AG04450 (cell line): ENCODE measurements at places on chromosomes 6 and 20.
A peak's percentile ranks its signal among the peaks of the same experiment; 100 is the strongest.

- DNase-seq: no peak
These were observed 182.0 kb upstream of the JAG1 start for GRCh38 chr20:10855778-10856177.

DNA sequence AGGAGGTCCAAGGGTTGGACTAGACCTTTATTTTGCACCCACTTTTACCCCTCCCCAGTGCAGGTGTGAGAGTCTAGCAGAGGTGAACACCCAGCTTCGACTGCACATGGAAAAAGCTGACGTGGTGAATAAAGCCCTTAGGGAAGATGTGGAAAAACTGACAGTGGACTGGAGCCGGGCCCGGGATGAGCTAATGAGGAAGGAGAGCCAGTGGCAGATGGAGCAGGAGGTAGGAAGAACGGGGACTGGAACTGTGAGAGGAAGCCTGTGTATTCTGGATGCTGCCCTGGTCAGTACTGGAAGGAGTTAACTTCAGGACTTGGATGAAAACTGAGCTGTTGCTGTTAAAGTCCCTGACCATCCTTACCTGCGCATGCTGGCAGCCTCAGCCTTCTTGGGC, 10.6 kb downstream of the CEP250 start:
- no peak for DNase-seq

DNA sequence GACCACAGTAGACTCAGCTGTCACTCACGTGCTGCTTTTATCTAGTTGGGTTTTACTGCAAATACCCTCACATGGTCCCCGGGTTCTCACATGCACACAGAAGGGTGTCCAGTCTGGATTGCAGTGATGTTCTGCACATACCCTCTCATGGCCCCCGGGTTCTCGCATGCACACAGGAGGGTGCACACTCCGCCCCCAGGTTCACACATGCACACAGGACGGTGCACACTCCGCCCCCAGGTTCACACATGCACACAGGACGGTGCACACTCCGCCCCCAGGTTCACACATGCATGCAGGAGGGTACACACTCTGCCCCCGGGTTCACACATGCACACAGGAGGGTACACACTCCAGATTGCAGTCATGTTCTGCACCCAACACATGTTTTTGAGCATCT, 224.3 kb downstream of the ERMARD start:
- no peak for DNase-seq

- peak; percentile 82 for DNase-seq
These were observed 224.9 kb upstream of the SMLR1 start for GRCh38 chr6:130602151-130602770.

GRCh38 chr6:166582258-166582657, 4.2 kb downstream of the RAMACL start:
- DNase-seq: no peak

- peak; percentile 81 for DNase-seq
These were observed 182.7 kb upstream of the SALL4 start for GRCh38 chr20:51985013-51985415.

DNA sequence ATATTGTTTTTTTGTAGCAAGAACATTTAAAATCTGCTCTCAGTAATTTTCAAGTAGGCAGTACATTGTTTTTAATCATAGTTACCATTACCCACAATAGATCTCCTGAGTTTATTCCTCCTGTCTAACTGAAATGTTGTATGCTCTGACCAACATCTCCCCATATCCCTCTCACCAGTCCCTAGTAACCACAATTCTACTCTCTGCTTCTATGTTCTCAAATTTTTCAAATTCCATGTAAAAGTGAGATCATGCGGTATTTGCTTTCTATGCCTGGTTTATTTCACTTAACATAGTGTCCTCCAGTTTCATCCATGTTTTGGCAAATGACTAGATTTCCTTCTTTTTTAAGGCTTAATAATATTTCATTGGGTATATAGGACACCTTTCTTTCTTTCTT, 300.5 kb downstream of the KCNQ5 start:
- no peak for DNase-seq

DNA sequence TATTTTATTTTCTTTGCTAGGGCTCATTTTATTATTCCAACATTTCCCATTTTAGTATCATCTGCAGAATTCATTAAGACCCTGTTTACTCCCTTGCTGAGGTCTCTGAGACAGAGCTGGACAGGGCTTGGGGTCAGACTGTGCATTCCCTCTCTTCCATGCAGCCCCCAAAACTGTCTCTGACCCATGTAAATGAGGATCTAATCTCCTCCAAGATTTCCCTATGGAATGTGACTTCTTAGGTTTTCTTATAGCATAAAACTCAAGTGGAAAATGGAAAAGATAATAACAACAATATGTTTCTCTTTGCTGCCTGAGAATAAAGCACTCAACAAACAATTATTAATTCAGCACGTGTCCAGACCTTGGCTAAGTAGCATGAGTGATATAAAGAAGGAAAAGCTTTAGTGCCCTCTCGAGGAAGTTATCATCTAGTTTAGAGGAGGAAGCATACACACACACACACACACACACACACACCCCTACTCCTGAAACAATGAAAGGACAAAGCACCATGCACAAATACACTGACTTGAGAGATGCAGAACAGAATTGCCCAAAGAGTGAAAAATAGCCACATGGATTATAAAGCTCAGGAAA, 815.5 kb downstream of the BCKDHB start:
- DNase-seq: no peak

DNA sequence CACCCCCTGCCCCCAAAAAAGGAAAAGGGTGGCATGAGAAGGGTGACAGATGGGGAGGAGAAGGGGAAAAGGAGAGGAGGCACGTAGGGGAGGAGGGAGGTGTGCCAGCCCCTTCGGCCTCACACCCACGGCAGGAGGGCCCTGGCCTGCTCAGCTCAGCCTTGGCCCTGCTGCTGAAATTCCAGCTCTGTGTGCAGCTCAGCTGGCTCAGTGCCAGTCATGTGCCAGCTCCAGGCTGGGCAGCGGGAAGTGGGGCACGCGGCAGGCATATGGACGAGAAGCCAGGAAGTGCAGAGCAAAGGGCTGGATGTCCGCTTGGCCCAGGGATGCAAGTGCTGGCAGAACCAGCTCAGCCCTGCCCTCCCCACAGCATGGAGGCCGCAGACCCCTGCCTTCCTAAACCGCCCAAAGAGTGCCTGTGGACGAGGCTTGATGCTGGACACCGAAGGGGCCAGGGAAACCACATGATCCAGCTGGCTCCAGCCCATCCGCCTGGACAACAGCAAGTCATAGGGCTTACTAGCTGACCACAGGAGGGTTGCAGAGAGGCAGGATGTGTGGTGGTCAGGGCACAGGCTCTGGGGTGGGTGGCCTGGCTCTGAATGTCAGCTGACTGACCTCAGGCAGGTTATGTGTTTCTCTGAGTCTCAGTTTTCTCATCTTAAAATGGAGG, 60.2 kb downstream of the NOL4L start:
- no peak for DNase-seq

DNA sequence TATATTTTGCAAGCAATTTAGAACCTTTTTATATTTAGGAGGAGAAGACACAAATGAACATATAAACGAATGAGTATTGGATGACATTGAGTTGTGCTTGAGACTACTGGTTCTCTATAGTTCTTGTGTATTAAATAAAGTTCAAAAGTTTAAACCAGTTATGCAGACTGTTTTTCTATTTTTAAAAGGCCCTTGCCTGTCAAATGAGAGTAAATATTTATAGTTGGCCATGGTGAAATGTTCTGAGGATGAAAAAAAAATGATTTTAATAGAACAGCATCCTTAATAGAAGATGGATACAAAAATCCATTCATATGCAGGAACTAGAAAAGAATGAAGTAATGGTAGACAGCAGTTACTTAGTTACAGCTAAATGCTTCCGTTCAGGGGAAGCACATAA, 63.5 kb upstream of the COL10A1 start:
- DNase-seq: no peak

- DNase-seq: peak; percentile 24
These were observed 39.1 kb downstream of the TMX4 start for GRCh38 chr20:7980332-7981046.

GRCh38 chr6:16950302-16950701, 151.5 kb upstream of the STMND1 start:
- DNase-seq: no peak

DNA sequence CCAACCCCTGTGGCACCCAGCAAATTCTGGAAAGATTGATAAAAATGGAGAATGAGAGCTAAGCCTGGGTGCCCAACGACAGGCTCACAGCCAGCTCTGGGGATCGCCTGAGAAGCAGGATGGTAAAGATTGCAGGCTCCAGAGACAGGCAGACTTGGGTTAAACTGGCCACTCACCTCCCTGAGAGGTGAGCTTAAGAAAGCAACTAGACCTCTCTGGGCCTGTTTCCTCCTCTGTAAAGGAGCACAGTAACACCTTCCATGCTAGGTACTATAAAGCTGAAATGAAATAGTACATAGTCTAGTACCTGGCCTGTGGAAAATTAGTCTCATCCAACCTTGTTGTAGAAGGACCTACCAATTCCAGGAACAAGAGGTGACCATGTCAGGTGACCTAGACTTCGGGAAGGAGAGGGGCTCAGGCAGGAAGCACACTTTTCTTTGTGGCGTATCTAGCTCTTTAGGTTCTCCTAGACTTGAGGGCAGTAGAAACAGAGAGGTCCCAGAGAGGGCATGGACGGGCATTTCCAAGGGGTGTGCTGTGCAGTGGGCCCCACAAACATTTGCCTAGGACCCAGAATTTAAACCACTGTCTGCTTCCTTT, 142.8 kb upstream of the MYLIP start:
- no peak for DNase-seq

DNA sequence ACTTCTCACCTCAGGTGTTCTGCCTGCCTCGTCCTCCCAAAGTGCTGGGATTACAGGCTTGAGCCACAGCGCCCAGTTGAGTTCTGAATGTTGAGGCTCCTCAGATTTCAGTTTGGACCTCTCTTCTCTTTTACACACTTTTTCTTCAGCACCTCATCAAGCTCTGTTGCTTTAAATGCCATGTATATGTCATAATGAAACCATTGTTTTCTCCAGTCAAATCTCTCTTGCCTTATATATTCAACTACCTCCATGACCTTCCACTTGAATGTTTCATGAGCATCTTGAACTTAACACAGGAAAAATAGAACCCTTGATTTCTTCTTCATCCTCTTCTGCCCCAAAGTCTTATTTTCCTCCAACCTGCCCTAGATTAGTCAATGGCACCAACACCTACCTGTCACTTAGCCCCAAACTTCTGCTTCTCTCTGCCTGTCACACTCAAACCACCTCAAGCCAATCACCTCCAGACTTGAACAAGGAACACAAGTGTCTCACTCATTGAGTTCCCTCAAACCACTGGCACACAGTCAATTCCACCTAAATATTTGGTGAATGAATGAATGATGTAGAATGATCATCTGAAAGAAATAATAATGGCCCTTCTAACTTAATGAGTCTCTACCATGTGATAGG, 161.0 kb upstream of the SGK1 start:
- DNase-seq: no peak

DNA sequence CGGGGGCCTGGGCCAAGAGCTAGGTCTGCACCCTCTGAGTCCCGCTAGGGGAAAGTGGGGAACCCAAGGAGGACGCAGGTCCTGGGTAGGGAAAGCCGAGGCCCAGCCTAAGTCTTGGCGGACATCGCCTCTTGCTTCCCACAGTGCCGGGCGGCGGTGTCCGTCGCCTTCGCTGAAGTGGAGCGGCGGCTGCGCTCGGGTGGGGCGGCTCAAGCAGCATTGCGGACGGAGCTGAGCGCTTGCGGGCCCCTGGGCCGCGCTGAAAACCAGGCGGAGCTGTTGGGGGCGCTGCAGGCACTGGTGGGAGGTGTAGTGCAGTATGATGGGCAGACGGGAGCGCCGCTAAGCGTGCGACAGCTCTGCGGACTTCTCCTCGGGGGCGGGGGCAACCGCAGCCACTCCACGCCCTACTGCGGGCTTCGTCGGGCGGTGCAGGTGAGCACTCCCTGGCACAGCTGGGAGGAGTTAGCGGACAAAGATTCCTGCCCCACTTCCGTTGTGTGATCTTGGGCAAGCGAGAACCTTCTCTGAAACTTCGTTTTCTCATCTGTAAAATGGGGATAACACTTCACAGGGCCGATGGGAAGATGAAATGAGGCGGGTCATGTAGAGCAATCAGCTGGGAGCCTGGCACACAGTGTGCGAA, 4.2 kb downstream of the PRSS16 start:
- no peak for DNase-seq

DNA sequence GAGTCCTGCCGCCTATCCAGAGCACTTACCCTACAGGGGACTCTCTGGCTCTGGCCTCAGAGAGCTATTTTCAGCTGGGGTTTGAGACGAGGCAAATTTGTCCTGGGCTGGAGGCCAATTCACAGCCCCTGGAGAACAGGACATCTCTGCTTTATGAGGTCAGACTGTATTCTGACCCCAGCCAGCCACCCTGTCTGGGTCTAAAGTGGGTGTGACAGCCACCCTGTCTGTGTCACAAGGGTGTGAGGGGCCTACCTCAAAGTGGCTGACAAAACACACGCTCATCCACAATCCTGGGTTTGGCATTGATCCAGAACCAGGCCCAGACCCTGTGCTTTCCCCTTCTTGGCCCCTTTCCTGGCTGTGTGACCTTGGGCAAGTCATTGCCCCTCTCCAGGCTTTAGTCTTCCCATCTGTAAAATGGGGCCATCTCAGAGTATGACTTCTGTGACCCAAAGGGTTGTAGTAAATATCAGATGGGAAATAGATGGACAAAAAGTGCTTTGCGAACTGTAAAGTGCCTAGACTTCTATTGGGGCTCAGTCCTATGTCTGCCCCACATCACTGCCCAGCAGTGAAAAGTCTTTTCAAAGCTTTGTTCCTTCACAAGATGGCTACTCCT, 44.1 kb upstream of the TGM2 start:
- no peak for DNase-seq

- no peak for DNase-seq
These were observed 44.2 kb downstream of the AKAP12 start for GRCh38 chr6:151284012-151284411.

DNA sequence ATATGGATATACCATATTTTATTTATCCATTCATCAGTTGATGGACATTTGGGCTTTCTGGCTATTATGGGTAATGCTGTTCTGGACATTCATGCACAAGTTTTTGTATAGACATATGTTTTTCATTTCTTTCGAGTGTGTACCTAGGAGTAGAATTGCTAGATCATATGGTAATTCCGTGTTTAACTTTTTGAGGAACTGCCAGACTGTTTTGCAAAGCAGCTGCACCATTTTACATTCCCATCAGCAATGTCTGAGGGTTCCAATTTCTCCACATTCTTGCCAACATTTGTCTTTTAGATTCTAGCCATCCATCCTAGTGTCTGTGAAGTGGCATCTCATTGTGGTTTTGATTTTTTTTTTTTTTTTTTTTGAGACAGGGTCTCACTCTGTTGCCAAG, 20.8 kb downstream of the SRC start:
- no peak for DNase-seq
